Stimulated activated CD8-positive, alpha-beta memory T cell treated with anti-CD3 and anti-CD28 coated beads, Interleukin-7, amount 100 ng/mL, for 1 hour (primary cell): ENCODE measurements at places on chromosomes 5 and 9.

DNA sequence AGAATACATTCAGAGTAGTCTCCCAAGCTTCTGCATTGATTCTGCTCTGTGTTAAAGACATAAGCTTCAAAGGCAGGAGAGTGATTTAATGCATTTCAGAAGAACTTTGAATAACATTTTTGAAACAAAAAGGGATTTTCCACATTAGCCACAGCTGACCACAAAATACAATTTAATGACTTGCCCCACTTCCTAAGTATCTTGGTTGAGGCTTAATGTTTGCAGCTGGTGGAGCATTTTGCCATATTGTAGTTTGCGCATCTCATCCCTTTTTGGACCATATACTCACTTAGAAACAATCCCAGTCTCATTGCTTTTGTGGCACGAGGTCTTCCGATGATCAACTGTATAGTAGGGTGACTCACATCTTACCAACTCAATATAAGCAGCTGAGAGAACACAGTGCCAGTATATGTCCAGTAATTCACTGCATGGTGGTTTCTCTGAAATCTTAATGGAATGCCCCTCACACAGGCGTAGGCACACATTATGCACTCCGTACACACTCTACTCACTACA is 455.8 kb upstream of the PTGER4 start:
- DNase-seq: no peak

GRCh38 chr5:106957336-106957735 is 713.4 kb downstream of the EFNA5 start:
- no peak for DNase-seq

- DNase-seq: no peak
Measured at GRCh38 chr9:35811381-35812024, 559 bp downstream of the SPAG8 start.

GRCh38 chr5:31449174-31449573 is 82.7 kb downstream of the DROSHA start:
- no peak for DNase-seq

DNA sequence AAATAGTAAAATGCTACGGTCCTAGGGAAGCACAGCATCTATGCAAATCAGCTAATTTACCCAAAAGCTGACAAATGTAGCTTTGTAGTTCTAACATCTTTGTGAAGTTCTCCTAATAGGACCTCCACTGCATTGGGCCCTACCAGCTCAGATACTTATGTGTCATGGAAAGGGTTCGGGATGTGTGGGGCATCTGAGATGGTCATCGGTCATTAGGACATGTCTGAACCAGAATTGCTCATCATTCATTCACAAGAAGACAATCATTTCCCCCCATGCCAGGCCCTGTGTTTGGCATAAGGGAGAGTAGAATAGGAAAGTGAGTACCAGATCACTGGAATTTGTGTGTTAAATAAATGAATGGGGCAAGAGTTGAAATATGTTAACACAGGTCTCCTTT is 35.7 kb downstream of the PWWP2A start:
- no peak for DNase-seq

GRCh38 chr5:23820765-23821471 is 313.5 kb downstream of the PRDM9 start:
- no peak for DNase-seq

DNA sequence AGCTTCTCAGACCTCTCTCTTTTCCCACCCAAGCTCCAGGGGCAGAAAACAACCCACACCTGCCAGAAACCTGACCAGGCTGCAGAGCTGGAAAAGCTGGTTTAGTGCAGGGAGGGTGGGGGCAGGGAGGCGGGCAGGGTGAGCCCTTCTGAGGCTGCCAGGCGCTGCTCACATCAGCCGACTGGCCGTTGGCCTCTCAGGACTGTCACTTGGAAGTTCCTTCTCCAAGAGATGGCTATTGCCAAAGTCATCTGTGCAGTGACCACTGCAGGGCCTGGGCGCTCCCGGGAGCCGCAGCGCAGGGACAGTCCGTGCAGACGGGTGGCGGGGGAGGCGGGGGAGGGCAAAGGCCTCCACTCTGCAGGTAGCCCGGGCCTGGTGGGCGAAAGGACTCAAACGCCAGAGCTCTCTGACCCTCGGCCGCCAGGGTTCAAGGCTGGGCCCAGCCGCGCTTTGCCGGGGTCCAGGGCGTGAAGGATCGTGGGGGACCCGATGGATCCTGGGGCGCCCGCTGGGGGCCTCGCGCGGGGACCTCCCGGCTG is 205.0 kb upstream of the IER5L start:
- no peak for DNase-seq

GRCh38 chr5:6376974-6377520 is 1.3 kb downstream of the MED10 start:
- no peak for DNase-seq

DNA sequence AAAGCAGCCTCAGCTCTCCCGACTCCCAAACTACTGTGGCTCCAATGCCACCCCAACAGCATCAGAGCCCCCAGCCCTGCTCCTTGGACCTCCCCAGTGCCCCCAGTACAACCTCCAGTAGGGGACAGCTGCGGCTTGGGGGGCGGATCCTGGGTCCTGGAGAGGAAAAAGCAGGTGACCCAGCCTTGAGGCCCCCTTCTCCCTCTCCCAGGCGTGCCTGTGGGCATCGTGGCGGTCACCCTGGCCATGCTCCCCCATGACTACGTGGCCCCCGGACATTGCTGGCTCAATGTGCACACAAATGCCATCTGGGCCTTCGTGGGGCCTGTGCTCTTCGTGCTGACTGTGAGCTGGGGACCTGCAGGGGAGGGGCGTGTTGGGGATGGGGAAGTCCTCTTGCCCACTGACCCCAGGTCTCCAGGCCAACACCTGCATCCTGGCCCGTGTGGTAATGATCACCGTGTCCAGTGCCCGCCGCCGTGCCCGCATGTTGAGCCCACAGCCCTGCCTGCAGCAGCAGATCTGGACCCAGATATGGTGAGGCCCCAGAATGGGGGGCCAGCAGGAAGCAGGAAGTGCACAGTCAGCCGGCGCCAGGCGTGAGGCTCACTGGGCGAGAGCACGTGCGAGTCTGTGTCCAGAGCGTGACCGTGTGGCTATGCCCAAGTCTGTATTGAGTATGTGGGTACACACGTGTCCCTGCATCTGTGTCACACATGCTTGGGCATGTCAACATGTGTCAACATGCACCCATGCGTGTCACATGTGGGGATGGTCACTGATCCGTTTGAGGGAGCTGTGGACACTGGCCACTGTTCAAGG is 19.0 kb downstream of the ADGRD2 start:
- no peak for DNase-seq

DNA sequence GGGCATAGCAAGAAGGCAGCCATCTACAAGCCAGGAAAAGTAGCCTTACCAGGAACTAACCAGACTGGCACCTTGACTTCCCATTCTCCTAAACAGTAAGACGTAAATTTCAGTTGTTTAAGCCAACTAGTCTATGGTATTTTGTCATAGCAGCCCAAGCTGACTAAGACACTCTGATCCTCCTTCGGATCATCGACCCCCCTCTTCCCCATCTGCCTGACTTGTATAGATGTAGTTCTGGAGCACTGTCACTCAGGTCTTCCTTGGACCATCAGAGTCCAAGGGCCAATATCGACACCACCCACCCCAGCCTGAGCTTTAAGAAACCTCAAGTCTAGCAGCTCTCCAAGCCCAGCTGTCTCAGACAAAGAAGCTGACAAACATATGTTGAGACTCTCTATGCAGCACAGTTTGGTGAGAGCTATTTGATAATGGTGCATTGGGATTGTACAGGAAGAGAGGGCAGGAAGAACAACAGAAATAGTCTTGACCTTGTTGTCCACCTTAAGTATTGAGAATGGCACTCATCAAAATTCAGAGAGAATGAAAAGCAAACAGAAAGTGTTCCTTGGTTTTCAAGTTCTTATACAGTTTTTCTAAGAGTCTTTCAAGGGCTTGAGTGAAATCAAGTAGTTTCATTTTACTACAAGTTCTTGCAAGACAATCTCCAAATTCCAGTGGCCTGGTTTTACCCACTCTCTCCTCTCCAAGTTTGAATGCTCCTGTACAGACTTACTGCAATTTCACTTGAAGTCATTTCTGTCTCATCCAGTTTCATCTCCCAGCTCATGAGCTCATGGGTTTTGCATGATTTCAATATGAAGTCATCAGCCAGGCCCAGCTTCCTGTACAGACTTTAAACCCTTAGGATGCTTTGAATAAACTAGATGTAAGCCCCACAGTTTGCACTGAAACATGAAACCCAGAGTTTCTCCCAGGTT is 122.3 kb upstream of the RAI14 start:
- no peak for DNase-seq
